ENCODE measurements at places on chromosomes 5 and 9.
A peak's percentile ranks its signal among the peaks of the same experiment; 100 is the strongest.

- DNase-seq = no peak
Observed at GRCh38 chr5:168088410-168089173, 202.9 kb upstream of the WWC1 start.

DNA sequence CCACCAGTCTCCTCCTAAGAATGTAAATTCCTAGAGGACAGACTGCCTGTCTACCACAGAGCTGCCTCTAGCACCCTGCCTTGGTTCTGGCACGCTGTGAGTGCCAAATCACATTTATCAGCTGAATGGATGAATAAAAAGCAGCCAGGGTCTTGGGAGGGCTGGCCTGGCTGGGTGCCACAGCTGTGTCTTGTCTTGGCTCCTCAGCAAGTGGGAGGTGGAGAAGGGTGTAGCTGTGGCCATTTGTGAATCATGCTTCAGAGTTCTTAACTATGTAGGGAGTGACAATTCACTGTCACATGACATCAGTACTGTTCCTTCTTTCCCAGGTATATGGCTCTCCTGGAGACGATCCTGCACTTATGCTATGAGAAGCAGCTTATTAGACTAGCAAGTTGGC lies 70.6 kb downstream of the DCP2 start:
- DNase-seq = no peak

DNA sequence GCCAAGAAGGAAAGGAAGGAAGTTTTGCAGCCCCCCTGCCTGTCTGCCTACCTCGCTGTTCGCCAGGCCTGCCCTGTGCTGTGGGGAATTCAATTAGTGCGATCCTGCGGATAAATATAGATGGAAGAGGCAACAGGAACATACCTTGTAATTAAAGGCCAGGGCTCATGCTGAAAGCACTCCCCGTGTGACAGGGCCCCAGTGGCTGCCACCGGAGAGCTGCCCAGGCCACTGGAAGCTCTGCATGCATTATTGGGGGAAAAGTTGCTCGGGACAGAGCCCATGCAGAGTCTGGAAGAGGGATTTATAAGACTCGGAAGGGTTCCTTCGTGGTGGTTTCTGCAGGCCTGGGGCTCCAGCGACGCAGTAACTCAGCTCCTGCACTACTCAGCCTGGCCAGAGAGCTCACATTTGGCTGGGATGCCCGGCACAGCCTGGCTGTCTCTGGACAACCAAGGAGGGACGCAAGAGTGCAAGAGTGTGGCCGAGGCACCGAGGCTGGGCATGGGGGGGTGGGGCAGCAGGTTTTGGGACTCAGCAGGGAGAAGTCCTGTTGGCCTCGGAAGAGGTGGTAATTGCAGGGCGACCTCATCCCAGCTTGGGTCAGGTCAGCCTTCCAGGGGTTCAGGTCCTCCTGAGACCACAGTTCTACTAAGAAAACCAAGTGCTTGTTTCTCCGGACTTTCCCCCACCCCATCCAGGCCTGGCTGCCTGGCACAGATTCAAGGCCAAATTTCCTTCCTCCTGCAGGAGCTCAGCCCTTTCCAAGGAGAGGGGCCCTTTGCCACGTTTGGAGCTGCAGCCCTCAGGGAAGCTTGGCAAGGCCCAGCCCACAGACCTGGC lies 68.1 kb upstream of the GGTA1 start:
- DNase-seq = no peak

- no peak for DNase-seq
Observed at GRCh38 chr5:179118756-179119414, 58.7 kb downstream of the ZNF354C start.

DNA sequence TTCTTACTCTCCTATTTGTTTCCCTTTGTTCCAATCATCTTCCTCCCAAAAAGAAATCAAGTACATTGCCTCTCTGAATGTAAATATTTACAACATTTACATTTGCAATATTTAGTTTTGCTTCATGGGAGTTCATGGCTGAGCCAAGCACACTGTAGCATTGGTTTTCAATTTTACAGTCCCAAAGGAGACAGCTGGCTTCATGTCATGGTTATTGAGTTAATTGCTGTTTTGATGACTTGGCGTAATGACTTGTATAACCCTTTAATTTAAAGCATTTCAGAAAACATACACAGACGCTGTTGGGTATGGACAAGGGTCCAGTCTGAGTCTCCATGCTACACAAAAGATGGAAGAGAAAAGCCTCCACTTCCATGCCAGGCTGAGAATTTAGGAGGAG lies 25.6 kb upstream of the VLDLR start:
- DNase-seq = no peak

DNA sequence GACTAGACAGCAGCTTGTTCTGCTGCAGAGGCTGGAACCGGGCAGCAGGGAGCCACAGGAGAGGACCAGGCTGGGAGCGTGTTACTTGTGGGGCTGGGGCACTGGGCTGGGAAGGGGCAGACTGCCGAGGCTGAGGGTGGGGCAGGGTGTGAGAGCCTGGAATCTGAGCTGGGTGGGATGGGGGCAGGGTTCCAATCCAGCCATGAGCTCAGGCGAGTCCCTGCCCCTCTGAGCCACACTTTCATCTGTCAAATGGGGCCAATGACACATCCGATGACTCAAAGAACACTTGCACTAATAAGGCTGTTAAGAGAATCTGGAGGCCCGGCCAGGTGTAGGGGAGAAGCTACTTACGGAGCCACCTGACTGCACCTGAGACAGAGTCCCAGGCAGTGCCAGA lies 18.7 kb upstream of the WDR38 start:
- DNase-seq = no peak

- DNase-seq = no peak
Observed at GRCh38 chr9:82490019-82490499, 501.5 kb downstream of the SPATA31D1 start.

DNA sequence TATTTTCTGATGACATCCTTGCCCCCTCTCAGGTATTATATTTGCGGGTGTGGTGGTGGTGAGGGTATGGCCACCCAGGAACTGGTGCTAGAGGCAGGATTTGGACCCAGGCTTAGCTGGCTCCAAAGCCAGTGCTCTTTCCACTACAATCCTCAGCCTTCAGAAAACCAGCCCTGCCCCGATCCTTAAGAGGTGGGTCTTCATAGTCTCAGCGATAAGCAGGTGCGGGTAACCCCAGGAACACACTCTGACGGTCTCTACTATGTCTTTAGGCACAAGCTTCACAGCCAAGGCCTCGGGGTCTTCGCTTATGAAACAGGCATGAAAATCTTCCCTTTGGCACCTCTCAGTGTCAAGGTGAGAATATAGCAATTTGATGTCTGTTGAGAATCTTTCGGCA lies 169.3 kb downstream of the FGF18 start:
- no peak for DNase-seq

DNA sequence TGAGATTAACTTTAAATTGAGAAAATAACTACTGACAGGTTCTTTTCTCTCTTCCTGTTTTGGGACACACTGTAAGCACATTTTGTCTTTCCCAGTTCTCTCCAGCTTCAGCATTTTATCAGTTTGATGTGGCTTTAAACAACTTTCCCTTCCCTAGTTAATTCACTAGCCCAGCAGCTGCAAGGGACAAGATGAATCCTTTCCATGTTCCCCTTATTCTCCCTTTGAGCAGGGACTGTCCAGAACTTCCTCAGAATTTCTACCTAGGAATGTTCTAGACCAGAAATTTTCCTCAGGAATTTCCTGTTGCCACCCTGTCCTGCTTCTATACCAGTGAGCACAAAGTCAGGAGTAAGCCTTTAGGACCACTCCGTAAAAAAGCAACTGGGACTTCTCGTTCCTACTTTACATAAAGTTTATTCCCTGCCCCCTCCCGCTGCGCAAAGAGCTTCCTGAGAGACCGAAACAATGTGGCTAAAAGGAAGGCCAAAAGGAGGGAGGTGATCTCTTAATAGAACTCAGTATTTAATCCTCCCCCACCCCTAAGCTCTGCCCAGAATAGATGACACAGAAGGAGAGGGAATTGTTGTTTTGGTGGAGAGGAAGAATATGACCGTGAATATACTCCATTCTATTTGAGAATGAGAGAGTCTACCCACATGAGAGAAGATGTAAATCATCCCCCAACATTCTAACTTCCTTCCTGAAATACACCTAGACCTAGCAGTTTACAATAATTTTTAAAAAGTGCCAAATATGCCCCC lies 61.9 kb downstream of the GLIS3 start:
- DNase-seq = no peak

- DNase-seq = no peak
Observed at GRCh38 chr5:10431415-10431814, 10.3 kb upstream of the ROPN1L start.

GRCh38 chr5:143699121-143699520 lies 112.8 kb upstream of the HMHB1 start:
- DNase-seq = no peak

- DNase-seq = no peak
Observed at GRCh38 chr5:169921384-169921783, 58.9 kb downstream of the INSYN2B start.

GRCh38 chr9:113219186-113219936 lies 1.7 kb downstream of the FKBP15 start:
- peak; percentile 17 for DNase-seq

DNA sequence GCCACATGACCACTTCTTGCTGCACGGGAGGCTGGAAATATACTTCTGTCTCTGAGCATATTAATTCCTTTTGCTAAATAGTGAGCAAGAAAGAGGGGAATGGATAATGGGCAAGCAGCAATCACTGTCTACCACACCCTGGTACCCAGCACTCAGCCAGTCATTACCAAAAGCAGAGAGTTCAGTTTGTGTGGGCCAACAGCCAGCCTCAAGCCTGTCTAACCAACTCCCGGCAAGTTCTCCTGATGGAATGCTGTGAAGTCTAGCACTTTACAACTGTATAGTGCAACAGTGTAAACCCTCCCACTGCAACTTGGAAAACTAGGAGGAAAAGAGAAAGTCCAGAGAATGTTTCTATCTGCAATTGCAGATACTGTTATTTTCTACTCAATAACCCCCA lies 47.8 kb downstream of the PLK2 start:
- no peak for DNase-seq

DNA sequence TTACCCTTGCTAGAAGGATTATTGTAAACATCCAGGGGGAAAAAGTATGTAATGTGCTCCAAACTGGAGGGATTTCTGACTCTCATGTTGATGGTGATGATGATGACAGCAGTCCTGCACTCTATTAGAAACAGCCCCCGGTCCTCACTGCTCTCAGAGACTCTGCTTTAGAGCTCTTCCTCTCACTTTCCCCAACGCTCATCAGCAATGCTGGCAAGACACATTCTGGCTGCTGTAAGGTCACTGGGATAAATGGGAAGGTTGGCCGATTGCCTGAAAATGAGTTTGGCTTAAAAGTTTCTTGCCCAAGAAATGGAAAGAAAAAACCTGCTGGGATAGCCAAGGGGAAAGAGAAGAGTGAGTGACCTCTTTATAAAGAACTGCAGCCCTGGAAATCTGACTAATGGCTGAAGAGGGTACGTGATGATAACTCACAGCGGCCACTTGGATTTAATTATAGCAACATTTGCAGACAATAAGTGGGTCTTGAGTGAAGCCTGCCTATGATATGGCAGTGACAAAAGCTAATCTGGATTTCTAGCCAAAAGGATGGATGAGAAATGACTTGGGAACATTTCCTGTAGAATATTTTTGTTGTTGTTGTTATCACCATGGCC lies 235.8 kb downstream of the TMEM38B start:
- DNase-seq = no peak

DNA sequence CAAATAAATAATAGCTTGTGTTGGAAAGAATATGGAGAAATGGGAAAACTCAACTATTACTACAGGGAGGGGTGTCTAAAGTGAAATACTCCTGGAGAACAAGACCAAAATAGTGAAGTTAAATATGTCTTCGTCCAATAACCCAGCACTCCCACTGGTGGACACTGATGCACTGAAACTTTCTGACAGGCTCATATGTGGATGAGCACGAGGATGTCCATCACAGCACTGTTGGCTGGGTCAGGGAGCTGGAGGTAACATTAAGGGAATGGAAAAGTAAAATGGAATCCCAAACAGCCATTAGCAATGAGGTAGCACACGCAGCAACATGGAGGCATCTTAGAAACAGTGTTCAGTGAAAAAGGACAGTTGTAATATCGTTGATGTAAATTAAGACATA lies 86.5 kb downstream of the LMNB1 start:
- no peak for DNase-seq

DNA sequence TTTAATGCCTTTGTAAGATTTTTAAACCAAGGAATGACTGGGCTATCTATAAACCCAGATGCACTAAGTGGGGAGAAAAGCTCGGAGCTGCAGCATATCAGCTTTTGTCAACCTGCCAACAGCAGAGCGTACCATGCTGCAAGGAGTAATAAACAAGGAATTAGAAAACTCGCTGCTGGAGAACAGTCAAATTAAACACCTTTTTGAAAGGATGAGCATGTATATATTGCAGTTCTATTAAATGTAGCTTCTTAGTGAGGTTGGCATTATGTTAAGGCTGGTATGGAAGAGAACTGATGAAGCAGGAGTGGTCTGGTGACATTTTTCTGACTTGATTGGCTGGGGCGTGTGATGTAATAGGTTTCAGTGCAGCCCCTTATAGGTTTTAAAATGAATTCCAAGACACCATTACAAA lies 74.7 kb downstream of the PIK3R1 start:
- DNase-seq = no peak

- DNase-seq = no peak
Observed at GRCh38 chr5:141913560-141914198, 10.0 kb upstream of the DELE1 start.

- no peak for DNase-seq
Observed at GRCh38 chr5:35659556-35659955, 41.9 kb downstream of the SPEF2 start.

GRCh38 chr9:127971357-127972235 lies 9.2 kb downstream of the EEIG1 start:
- DNase-seq = no peak

Data from KG1 (cell line).